ENCODE measurements at places on chromosomes 5 and 9.

DNA sequence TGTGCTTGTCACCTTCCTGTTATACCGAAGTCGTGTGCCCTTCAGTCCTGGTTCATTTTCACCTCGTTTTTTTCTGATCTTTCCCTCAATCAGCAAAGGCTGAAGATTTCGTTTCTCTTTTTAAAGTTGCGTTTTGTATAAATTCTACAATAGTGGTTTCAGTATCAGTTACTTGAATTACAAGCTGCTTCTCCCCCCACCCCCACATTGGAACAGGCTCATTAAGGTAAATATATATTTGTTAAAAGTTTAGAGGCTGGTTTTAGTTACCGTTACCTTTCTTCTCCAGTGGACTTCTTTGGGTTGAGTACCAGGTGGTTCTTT lies 881 bp downstream of the SUB1 start:
- no peak for DNase-seq

DNA sequence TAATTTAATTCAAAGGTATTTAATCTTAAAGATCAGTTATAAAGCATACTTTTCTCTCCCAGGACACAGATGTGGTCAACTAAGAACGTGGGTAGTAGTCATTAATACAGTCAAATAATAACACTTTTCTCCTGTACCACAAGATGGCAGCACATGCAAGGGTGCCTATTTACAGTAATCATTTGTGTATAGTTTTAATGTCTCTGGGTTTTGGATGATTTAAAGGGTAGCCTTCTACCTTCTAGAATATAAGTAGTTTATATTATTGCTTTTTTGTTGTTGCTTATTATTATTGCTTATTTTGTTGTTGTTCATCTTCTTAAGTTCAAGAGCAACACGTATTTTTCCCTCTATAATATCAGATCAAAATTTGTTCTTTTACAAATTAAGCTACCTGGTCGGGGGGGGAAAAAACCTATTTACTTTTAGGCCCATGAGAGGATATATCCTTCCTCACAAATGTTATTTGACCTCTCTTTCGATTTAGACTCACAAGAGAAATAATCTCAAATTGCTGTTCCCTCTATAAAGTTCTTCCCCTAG lies 59.6 kb upstream of the SLC27A6 start:
- peak; percentile 23 for DNase-seq

- no peak for DNase-seq
These were observed 65.7 kb downstream of the SREK1 start for GRCh38 chr5:66209794-66210193.

DNA sequence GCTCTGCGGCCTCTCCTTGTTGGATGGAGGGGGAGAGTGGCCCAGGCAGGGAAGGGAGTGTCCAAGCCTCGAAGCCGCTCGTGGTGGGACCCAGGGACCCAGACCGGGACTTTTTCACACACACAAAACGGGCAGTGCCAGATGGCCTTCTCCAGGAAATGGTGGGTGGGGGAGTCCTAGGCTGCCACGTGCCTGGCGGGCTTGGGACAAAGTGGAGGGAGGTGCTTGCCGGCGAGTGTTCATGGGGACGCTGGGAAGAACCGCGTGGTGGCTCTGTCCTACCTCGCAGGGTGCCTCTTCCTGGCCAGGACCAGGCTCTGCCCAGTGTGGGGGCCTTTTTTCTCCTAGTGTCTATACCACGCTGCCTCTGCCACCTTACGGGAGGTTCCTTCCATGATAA lies 155.0 kb upstream of the COL5A1 start:
- DNase-seq, result no peak

DNA sequence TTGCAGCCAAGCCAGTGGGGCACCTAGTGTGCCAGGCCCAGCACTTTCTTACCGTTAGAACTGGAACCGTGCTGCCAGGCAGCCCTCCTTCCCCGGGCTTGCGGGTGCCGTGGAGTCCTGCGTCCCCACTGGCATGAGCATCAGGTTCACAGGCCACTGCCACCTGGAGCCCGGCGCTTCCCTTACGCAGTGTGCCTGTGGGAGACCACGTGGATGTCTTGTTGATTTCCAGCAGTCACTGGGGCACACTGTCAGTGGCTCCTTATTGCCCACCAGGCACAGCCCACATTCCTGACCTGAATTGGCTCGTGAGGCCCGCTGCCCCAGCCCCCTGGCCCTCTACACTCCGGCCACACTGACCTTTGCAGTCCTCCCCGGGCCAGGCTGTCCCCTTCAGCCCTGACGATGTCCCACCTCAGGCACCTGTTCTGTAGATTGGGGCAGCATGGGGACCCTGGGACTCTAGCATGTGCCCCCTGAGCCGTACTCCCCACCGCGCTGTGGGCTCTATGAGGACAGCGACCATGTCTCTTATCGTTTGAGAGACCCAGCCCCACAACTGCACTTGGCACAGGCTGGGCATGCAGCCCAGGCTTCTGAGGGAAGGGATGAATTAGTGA lies 10.4 kb upstream of the CEL start:
- DNase-seq, result no peak

DNA sequence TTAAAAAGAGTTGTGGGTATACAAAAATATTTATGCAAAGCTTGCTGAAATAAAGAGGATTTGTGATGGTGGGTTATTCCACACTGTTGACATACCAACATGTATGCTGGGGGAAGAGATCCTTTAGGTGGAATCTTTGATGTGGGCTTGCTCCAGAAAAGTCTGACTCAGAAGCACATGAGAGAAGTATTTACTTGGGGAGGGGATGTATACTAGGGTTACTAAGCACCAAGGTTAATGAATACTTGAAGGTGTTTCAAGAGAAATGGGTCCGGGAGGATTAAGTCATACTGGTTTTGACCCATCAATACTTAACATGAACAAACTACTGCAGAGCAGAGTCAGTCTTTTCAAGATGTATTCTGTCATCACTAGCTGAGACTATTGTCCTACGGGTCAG lies 316.4 kb upstream of the GRIN3A start:
- no peak for DNase-seq

DNA sequence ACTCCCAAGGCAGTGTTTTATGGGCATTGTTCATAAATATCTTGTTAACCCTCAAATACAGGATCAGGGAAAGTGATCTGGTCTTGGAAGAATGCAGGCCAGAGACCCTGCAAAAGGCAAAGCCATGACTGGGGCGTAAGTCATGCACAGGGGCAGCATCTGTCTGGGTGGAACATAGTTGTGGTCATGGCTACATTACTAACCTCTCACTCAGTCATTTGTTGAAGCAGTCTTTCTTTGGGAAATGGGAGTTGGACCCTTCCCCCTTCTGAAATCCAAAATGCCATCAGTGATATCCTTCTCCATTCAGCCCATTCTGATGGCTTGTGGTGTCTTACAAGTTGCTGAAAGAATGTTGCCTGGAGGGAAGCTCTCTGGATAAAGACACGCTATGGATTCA lies 68.1 kb downstream of the GDNF start:
- no peak for DNase-seq

- DNase-seq, result no peak
These were observed 162.0 kb downstream of the SLC25A46 start for GRCh38 chr5:110900829-110901228.

- no peak for DNase-seq
These were observed 191.2 kb downstream of the PALM2AKAP2 start for GRCh38 chr9:109971226-109971625.

DNA sequence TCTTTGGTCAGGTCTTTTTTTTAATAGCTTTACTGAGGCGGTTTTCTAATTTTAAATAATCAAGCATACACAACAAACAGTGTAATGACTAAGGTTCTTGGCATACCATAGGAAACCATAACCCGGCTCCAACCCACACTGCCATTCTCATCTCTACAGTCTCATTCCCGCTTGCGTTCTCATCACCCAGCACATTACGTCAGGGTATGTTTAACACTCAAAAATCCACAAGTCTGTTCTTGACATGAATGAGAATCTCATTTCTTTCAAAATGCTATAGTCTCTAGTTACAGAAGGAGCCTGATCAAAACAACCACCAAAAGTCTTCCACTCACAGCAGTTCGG lies 505 bp downstream of the C5orf34 start:
- peak; percentile 54 for DNase-seq
